ENCODE measurements at places on chromosomes 5 and 9. TPM values are rescaled to one million over a fixed set of nuclear protein-coding genes. Genes with fewer than 3 reads are reported as not detected.

DNA sequence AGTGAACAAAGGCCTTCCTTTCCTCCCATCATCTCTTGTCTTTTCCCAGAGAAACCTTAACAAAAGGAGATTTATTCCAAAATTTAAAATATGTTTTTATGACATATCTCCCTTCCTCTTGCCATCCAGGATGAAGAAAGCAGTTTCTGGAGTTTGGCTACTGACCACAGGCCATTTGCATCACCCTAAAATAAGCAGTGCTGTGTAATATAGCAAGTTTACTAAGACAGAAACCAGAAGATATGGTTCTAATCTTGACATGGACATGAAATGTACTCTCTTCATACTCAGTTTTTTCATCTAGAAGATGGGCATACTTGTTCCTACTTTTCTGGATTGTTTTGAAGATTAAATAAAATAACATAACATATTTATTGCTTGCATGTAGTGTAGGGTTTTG is 50.2 kb upstream of the ZFAND5 start:
- no peak overlapping the region for H3K27ac ChIP-seq
- H3K4me1 ChIP-seq, result no peaks in the 10 kb centered on the region
- DNase-seq, result no peak
- no peaks in the 10 kb centered on the region for H3K27me3 ChIP-seq
- no peak overlapping the region for H3K4me3 ChIP-seq

- H3K4me1 ChIP-seq, result peaks cover 3% of the 10 kb centered on the region
- no peak overlapping the region for H3K4me3 ChIP-seq
- H3K27me3 ChIP-seq, result no peaks in the 10 kb centered on the region
- no peak for DNase-seq
Measured at GRCh38 chr9:129762985-129763926, 10.4 kb upstream of the PTGES start.

DNA sequence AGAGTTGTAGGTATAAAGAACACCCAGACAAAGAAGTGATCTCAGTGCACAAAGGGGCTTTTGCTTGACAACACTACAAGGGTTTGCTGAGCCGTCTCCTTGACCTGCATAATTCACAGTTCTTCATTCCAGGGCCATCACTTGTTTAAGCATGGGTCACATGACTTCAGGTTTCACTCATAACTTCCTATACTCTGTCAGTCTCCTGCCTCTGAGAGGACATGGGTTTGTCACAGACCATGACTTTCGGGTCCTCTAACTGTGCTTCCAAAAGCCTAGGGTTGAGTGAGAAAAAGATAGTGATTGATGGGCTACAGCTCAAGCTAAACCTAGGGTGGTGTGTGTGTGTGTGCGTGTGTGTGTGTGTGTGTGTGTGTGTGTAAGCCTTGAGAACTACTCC is 166.4 kb downstream of the CDH6 start:
- H3K27me3 ChIP-seq, result peaks cover 5% of the 10 kb centered on the region
- no peak overlapping the region for H3K27ac ChIP-seq
- no peaks in the 10 kb centered on the region for H3K4me1 ChIP-seq
- no peaks in the 10 kb centered on the region for H3K36me3 ChIP-seq

DNA sequence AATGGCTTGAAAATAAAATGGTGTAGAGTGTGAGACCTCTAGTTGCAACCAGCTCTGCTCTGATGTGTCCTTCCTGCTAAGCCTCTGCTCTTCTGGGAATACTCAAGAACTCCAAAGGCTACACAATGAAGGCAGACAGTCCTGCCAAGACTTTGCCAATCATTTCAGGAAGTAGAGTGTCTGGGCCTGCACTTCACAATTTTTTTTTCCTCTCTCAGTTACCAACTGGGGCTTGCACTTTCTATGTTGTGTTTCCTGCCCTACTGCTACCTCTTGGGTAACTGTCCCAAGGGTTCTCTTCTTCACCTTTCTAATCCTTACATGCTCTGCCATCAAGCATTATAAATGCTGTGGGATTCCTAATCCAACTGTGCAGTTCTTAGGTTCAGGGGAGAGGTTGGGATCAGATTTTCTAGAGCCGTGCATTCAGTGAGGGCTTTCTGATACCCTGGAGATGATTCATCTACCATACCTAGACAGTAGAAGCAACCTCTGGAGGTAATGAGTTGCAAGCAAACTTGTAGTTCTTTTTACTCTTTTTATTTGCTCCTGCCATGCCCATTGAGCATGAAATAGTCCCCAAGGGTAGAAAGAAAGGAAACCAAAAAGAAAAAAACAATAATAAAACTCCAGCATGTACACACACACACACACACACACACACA is 365.9 kb downstream of the MLLT3 start:
- DNase-seq, result no peak
- H3K4me1 ChIP-seq, result no peaks in the 10 kb centered on the region
- H3K27me3 ChIP-seq, result no peaks in the 10 kb centered on the region

GRCh38 chr5:133323494-133324457 is 272.0 kb downstream of the HSPA4 start:
- H3K4me1 ChIP-seq, result peaks cover 26% of the 10 kb centered on the region
- DNase-seq, result no peak
- no peak overlapping the region for H3K4me3 ChIP-seq
- H3K27ac ChIP-seq, result no peak overlapping the region
- no peaks in the 10 kb centered on the region for H3K36me3 ChIP-seq

GRCh38 chr5:83554133-83554532 is 82.6 kb downstream of the VCAN start:
- H3K27me3 ChIP-seq, result no peaks in the 10 kb centered on the region
- H3K27ac ChIP-seq, result no peak overlapping the region
- H3K4me1 ChIP-seq, result peaks cover 3% of the 10 kb centered on the region
- DNase-seq, result no peak
- no peak overlapping the region for H3K4me3 ChIP-seq
- H3K36me3 ChIP-seq, result no peaks in the 10 kb centered on the region

Gene LOX
- 0.84 TPM for total RNA-seq

DNA sequence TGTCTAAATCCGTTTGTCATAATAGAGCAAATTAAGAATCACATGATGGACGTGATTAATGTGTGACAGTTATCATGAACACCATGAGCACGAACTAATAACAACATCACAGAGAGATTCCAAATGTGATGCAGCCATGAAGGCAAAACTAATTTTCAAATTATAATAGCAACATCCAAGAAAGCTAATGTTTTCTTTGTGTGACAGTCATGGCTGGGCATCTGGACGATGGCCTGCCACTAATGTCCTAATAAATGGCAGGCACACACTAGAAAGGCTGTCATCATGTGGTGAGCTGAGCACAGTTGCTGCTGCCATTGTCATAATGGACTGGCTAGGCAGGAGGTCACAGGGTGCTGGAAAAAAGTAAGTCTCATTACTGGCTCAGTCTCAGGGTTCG is 280.0 kb upstream of the EFNA5 start:
- no peak for DNase-seq
- no peaks in the 10 kb centered on the region for H3K27me3 ChIP-seq
- no peak overlapping the region for H3K4me3 ChIP-seq
- no peak overlapping the region for H3K27ac ChIP-seq

GRCh38 chr5:149796836-149797235 is 66.7 kb downstream of the PPARGC1B start:
- no peak overlapping the region for H3K27ac ChIP-seq
- H3K36me3 ChIP-seq, result no peaks in the 10 kb centered on the region
- no peak for DNase-seq
- H3K4me1 ChIP-seq, result peaks cover 18% of the 10 kb centered on the region
- no peak overlapping the region for H3K4me3 ChIP-seq

DNA sequence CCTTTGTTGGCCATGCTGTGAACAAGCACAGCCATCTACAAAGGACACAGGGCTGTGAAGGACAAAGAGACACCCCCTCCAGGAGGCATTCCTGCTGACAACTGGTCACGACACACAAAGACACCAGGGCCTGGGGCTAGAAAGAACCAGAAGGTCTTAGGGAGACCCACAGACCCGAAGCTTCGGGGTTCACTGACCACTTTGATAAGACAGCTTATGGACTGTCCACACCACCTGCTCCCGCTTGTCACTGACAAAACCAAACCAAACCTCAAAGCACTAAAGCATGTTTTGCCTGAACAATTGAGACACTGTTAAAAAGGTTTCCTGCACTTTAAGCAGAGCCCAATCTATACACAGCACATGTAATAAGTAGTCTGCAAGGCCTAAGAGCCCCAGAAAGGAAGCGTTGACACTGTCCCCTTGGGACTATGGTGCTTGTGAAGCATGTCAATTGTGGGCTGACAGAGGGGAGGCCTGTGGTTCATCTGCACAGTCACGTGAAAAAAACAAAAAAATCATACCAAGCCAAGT is 185.0 kb downstream of the GAPVD1 start:
- H3K36me3 ChIP-seq, result peaks cover 3% of the 10 kb centered on the region
- no peak overlapping the region for H3K27ac ChIP-seq
- no peak overlapping the region for H3K4me3 ChIP-seq
- DNase-seq, result no peak
- no peaks in the 10 kb centered on the region for H3K4me1 ChIP-seq
- no peaks in the 10 kb centered on the region for H3K27me3 ChIP-seq

DNA sequence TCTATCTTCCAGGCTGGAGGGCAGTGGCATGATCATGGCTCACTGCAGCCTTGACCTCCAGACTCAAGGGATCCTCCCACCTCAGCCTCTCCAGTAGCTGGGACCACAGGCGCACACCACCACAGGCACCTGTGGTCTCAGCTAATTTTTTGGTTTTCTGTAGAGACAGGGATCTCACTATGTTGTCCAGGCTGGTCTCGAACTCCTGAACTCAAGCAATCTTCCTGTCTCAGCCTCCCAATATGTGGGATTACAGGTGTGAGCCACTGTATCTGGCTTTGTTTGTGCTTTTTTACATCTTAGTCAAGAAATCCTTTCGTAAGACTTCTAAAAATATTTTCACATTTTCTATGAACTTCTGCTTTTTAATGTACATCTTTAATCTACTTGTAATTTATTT is 116.9 kb downstream of the DENND1A start:
- no peak for DNase-seq
- no peaks in the 10 kb centered on the region for H3K36me3 ChIP-seq
- no peaks in the 10 kb centered on the region for H3K27me3 ChIP-seq

DNA sequence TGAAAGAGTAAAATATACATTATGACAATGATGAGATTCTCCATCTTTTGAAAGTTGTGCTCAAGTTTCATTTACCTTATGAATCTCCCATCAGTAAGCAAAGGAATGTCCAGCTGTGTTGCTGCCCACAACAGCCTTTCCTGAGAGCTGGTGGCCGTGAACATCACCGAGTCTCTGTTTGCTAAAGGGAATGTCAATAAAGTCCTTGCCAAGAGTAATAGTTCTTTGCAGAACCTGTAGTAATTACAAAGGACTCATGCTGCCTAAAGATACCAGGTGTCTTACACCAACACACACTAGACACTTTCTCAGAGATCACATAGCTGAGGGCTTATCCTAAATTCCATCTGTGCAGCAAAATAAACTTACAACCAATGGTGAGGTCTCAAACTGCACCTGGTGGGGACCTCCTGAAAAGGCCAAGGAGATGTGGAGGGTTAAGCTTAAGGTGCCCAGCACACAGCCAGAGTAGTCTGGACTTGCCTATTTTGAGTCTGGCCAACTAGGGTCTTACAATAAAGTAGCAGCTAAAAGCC is 111.1 kb upstream of the DAPK1 start:
- no peak overlapping the region for H3K4me3 ChIP-seq
- no peak overlapping the region for H3K27ac ChIP-seq
- H3K36me3 ChIP-seq, result no peaks in the 10 kb centered on the region
- no peak for DNase-seq
- H3K4me1 ChIP-seq, result peaks cover 14% of the 10 kb centered on the region

DNA sequence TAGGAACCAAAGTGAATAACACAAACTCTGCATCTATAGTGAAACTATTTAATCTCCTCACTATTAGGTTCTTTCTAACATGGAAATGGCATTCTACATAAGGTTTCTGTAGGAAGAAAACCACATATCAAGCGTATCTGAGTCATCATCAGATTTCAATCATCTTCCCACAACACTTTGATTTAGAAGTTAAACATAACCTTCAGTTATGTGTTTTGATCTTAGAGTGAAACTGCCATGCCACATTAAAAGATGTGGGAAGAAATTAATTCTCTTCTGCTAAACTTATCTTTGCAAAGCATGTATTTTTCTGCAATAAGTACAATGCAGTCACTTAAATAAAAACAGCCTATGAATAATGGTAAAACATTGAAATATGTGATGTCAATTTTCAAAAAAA is 55.0 kb downstream of the MEF2C start:
- no peak overlapping the region for H3K4me3 ChIP-seq
- no peak for DNase-seq
- H3K27ac ChIP-seq, result peak overlapping the region; percentile 26
- no peaks in the 10 kb centered on the region for H3K36me3 ChIP-seq
- H3K27me3 ChIP-seq, result no peaks in the 10 kb centered on the region
- peaks cover 3% of the 10 kb centered on the region for H3K4me1 ChIP-seq

- DNase-seq, result no peak
- H3K27me3 ChIP-seq, result no peaks in the 10 kb centered on the region
- H3K4me1 ChIP-seq, result no peaks in the 10 kb centered on the region
- H3K27ac ChIP-seq, result no peak overlapping the region
- no peak overlapping the region for H3K4me3 ChIP-seq
Measured at GRCh38 chr5:23025629-23026233, 172.6 kb upstream of the CDH12 start.

GRCh38 chr5:138241688-138242571 is 28.8 kb upstream of the CDC23 start:
- H3K27me3 ChIP-seq, result no peaks in the 10 kb centered on the region
- H3K36me3 ChIP-seq, result no peaks in the 10 kb centered on the region
- peaks cover 2% of the 10 kb centered on the region for H3K4me1 ChIP-seq

- no peak overlapping the region for H3K27ac ChIP-seq
- H3K36me3 ChIP-seq, result no peaks in the 10 kb centered on the region
- DNase-seq, result no peak
- no peak overlapping the region for H3K4me3 ChIP-seq
- no peaks in the 10 kb centered on the region for H3K27me3 ChIP-seq
- H3K4me1 ChIP-seq, result no peaks in the 10 kb centered on the region
Measured at GRCh38 chr9:103068753-103069152, 73.6 kb downstream of the CYLC2 start.

DNA sequence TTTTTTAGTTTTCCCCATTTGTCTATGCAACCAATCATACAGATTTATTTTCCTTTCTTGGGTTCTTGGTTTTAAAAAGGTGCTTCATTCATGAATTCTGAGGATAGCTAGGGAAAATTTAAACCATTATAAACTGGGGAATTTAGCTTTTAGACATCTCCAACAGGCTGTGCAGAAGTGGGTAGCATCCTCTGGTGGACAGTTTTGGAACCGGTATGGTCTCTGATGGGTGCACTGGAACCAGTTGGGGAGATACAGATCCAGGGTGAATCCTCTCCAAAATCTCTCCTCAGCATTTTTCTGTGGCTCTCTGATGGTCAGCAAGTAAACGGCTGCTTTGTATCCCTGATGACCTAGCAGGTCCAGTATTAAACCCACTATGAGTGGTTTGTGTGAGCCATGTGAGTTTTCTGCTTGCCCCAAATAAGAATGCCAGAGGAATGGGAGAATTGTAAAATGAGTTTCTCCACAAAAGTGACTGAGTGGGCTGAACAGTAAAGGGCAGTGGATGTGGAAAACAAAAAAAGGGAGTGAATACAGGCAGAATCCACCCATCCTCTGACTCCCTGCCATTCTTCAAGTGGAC is 9.1 kb upstream of the DNAJC25 start:
- H3K27me3 ChIP-seq, result no peaks in the 10 kb centered on the region
- DNase-seq, result no peak
- peaks cover 32% of the 10 kb centered on the region for H3K4me1 ChIP-seq
- no peak overlapping the region for H3K4me3 ChIP-seq
- peak overlapping the region; percentile 79 for H3K27ac ChIP-seq

- no peaks in the 10 kb centered on the region for H3K27me3 ChIP-seq
- no peak overlapping the region for H3K4me3 ChIP-seq
- no peaks in the 10 kb centered on the region for H3K36me3 ChIP-seq
Measured at GRCh38 chr5:56092115-56092514, 97.4 kb upstream of the IL6ST start.

GRCh38 chr9:6631207-6631512 is 14.4 kb downstream of the GLDC start:
- peaks cover 6% of the 10 kb centered on the region for H3K36me3 ChIP-seq
- H3K27ac ChIP-seq, result no peak overlapping the region
- H3K27me3 ChIP-seq, result no peaks in the 10 kb centered on the region
- no peak overlapping the region for H3K4me3 ChIP-seq
- DNase-seq, result no peak

Gene BARHL1
- not detected for total RNA-seq

Measured in liver (tissue), 10 donors.